ENCODE measurements at places on chromosomes 4 and X.
A peak's percentile ranks its signal among the peaks of the same experiment; 100 is the strongest.

DNA sequence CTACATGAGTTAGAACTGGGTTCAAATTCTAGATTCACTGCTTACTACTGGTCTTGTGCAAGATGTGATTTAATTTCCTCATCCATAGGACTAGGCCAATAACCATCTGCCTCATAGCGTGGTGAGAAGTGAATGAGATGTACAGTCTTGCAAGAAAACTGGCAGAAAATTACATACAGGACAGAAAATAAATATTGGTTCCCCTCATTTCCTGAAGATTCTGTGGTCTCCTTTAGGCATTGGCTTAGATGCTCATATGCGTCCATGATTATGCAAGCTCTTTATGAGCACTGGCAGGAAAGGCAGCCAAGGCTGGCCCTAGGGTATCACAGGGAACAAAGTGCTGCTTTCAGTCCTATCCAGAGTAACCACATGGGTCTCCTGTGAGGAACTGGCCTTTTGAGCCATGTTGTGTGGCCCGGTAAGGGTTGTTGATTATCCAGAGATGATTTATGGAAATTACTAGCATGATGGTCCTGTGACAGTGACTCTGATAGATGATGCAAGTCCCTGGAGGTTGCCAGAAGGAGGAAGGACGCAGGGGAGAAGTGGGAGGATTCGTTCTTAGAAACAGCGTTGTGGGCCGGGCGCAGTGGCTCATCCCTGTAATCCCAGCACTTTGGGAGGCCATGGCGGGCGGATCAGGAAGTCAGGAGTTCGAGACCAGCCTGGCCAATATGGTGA is 9.9 kb upstream of the MOB1B start:
- no peak for DNase-seq

DNA sequence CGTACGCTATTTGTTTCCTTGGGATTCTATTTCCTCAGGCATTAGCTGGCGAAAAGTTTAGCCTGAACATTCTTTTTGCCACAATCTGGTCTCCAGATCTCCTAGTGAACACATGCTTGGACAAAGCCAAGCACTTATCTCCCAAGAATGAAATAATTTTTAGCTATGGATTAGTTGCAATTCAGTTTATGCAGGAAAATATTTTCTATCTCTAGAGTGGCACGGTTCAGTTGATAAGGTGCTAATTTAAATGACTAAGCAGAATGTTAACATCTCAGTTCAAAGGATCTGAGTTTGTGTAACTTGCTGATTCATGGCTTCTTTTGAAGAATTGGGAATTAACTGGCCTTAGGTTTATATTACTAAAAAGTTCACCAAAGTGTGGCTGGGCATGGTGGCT is 58.1 kb upstream of the JADE1 start:
- DNase-seq = no peak

DNA sequence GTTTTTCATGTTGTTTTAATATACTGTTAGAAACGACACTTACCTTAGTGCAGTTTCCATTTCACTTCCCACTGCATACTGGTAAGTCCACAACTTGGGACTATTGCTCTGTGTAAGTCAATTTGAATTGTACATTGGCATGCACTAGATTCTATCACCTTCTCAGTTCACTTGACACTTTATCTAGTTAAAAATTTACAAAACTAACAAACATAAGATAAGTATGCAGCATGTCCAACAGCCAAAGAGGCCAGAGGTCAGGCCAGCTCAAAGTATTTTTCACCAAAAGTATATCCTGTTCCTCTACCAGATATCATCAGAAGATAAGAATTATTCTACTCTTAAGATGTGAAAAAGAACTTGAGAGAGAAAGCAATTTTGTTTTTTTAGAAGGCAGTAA is 75.9 kb downstream of the QRFPR start:
- no peak for DNase-seq

DNA sequence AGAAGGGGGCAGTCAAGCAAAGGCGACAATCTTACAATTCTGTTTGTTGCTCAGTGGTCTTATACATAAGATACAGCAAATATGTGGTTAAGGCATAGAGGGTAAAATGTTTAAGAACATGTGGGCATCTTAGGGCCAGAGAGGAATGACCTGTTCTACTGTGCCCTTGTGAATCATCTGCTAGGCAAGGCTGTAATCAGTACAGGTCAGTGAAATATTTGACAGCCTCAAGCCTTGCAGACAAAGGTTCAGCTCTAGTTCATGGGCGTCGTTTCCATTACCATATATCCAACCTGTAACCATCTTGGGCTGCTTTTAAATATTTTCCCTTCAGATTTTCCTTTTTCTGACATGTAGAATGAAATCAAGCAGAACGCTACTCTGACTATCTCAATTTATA is 37.3 kb downstream of the AGA start:
- no peak for DNase-seq

- DNase-seq = no peak
Observed at GRCh38 chrX:24475480-24475879, 10.4 kb downstream of the PDK3 start.

DNA sequence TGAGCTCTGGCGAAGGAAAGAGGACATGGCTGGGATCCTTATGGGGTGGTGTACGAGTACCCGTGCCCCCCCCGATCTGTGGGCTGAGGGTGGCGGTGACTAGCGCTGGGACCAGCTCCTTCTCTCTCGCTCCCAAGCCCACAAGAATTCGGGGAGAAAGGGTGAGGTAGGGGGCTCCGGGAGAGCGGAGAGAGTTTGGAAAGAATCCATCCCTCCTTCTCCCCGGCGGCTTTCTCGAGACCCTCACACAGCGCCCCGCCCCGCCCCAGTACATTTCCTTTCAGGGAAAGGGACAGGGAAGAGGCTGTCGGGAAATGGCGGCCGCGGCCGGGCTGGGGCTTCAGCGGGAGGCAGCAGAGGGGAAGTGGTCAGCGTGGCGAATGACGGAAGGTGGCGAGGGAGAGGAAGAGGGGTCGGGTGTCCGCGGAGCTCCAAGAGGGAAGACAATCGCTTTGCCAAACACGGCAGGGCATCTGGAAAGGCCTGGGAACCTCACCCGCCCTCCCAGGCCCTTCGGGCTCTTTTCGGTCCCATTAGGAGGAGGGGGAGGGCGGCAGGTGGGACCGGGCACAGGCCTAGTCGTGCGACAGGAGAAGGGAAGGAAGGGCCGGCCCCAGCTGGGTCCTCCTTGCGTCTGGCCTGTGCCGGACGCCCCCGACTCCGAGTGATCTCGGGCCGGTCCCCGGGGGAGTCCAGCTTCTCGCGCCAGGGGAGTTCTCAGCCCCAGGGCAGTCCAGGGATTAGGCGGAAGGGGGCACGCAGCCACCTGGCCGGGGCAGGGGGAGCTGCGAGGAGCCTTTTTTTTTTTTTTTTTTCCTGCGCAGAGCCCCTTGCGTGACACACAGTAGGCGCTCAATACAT is 10.2 kb downstream of the HNRNPH2 start:
- DNase-seq = peak; percentile 80

GRCh38 chr4:14621731-14622463 is 380.4 kb upstream of the CPEB2 start:
- no peak for DNase-seq

GRCh38 chrX:15849555-15849954 is 5.1 kb downstream of the AP1S2 start:
- no peak for DNase-seq

DNA sequence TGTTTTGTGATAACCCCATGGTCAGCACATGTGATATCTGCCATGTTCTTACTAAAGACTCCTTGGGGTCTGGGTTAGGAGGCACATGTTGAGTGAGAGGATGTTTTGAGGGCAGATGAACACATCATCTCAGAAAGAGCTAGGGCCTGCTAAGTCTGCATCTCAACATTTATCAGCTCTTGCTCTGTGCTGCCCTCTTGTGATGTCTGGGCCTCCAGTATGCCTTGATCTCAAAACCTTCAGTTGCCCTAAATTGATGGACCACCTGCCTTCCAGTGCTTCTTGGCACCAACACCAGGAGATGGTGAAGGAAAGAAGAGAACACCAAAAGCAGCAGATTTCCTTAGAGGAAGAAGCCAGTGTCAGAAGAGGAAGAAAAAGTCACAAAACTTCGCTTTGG is 22.5 kb downstream of the MID1 start:
- peak; percentile 53 for DNase-seq

DNA sequence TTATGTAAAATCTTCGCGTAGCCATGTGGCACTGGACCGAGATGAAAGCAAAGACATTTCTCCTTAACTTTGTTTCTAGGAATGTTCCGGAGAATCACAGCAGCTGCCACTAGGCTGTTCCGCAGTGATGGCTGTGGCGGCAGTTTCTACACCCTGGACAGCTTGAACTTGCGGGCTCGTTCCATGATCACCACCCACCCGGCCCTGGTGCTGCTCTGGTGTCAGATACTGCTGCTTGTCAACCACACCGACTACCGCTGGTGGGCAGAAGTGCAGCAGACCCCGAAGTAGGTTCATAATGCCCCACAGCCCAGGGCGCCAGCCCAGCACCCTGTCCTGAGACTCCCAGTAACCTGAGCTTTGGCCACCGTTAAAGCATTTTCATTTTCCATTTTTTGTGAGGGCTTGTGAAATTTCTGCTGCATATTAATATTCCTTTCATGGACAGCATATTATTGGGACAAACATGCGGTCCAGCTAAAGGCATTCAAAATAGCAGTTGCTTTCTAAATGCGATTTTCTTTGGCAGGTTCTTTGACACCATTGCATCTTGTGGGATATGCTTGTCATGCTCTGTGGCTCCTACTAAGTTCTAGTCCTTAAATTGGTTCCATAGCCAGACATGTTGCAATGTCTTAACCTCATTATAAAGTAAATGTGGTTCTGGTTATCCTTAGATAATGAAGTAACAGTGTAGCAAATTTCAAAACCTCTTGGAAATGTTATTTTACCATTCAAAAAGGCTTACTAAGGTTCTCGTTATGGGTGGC is 49.1 kb upstream of the MSANTD1 start:
- no peak for DNase-seq

GRCh38 chr4:38821739-38822138 is 17.1 kb upstream of the TLR1 start:
- no peak for DNase-seq

- DNase-seq = no peak
Observed at GRCh38 chrX:107708762-107709161, 66.8 kb downstream of the TSC22D3 start.

DNA sequence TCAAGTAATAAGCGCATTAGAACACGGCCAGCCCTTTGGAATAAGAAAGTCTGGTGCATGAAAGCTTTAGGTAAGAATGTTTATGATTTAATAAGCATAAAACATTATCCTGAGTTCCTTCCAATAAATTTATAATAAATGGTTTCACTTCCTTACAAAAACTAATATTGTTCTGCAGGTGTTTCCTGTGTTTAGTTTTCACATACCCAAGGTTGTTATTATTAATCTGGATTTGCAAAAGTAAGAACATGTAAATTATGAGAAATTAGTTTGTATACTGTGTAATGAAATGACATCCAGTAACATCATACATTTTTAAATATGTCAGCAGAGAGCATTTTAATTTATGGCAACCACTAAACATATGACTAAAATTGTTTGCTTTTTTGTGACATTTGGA is 72.1 kb downstream of the BANK1 start:
- no peak for DNase-seq

All from activated CD4-positive, alpha-beta T cell treated with anti-CD3 and anti-CD28 coated beads, Interleukin-2, amount 10 ng/mL, durations not matched to agents 24 days and 14 days (primary cell).